ENCODE measurements at places on chromosomes 4 and X. TPM values are rescaled to one million over a fixed set of nuclear protein-coding genes. Genes with fewer than 3 reads are reported as not detected.

Gene FAM47E
- 3.9 TPM for total RNA-seq

Gene F8A1
- 6.4 TPM for total RNA-seq

Gene ALG13
- total RNA-seq: 47.8 TPM

Gene TACC3
- total RNA-seq: 22.3 TPM

Gene GAK
- 73.0 TPM for total RNA-seq

Gene LRCH2
- total RNA-seq: 6.2 TPM

Gene MAGED4B
- 13.2 TPM for total RNA-seq

Gene TRPC5OS
- total RNA-seq: 0.33 TPM

Gene CSAG1
- total RNA-seq: 2.9 TPM

GRCh38 chr4:1366371-1367229 lies 19.6 kb downstream of the UVSSA start:
- no peak for DNase-seq

- DNase-seq: no peak
These were observed 153.4 kb upstream of the ANK2 start for GRCh38 chr4:112895811-112896608.

- no peak for DNase-seq
These were observed 405.5 kb upstream of the ACTRT1 start for GRCh38 chrX:128457674-128458073.

- no peak for DNase-seq
These were observed 578.8 kb downstream of the FSTL5 start for GRCh38 chr4:161585011-161585410.

DNA sequence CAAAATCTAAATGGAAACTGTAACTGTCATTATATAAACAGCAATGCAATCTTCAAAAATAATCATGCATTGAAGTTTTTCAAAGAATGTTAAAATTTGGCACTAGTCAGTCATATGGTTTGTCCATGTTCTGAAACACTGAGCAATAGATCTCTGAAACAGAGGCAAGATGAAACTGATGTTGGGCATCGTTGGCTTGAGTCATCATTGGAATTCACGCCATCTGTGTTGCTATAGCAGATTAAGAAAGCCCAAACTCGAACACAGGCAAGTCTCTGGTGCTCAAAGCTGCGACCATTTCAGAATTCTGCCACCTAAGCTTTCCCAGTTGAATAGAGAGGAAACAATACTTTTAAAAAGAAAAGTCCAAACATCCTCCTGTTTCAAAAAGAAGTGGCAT lies 114.1 kb upstream of the PPARGC1A start:
- DNase-seq: no peak

DNA sequence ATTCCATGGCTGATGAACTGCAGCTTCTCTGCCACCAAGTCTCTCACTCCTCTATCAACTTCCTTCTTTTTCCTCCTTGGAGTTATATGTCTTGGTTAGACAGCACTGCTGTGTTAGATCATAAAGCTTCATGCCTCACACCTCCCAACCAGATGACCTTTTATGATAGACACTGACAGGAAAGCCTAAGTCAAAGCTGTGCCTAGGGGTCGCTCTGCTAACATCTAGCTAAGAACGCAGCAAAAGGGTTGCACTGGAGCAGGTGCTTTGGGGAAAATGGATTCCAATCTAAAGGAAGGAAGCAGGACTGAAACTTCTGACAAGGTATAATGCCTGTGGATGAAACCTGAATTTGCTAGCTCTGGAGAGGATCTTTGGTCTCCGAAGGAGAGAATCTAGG lies 509.7 kb downstream of the SMARCA1 start:
- DNase-seq: no peak

DNA sequence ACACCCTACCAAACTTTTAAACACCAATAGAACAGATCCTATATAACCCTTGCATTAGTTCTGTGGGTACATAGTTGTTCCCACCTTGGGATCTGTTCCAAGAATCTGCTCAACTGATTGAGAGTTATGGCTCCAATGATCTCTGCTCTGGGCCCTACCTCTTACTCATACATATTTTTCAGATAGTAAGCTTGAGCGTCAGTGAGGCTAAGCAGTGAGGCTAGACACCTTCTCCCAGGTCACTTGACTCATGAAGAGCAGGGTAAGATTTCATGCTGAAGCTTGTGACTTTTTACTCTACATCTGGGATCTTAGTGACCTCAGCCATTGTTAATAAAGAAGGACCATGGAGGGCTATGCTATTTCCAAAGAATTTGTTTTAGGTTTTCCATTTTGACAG lies 23.1 kb upstream of the TNIP3 start:
- DNase-seq: no peak

- DNase-seq: peak; percentile 84
These were observed 20.4 kb downstream of the SLC25A53 start for GRCh38 chrX:104136241-104137019.

DNA sequence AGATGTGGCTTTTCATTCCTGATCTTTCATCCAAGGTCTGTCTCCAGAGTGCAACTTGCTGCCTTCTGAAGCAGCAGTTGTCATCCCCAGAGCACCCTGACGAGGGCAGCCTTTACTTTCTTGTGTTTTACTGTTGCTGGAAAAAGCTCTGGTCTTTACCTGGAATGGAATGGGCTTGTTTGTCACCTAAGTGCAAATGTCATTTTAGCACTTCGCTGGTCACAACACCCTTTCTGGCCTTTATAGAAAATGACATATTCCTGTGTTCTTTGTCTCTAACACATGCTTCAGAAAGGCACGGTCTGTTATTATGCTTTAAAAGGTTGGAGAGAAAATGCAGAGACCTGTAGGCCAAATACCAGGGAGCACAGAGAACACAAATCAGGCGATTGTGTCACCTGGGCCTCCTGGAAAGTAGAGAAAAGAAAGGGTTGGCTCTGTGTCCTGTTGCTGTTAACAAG lies 332.7 kb upstream of the IGFBP7 start:
- DNase-seq: no peak

- DNase-seq: peak; percentile 46
These were observed 64.0 kb downstream of the HHIP start for GRCh38 chr4:144709793-144710525.

- DNase-seq: no peak
These were observed 3.2 kb upstream of the FGF2 start for GRCh38 chr4:122823476-122823875.

DNA sequence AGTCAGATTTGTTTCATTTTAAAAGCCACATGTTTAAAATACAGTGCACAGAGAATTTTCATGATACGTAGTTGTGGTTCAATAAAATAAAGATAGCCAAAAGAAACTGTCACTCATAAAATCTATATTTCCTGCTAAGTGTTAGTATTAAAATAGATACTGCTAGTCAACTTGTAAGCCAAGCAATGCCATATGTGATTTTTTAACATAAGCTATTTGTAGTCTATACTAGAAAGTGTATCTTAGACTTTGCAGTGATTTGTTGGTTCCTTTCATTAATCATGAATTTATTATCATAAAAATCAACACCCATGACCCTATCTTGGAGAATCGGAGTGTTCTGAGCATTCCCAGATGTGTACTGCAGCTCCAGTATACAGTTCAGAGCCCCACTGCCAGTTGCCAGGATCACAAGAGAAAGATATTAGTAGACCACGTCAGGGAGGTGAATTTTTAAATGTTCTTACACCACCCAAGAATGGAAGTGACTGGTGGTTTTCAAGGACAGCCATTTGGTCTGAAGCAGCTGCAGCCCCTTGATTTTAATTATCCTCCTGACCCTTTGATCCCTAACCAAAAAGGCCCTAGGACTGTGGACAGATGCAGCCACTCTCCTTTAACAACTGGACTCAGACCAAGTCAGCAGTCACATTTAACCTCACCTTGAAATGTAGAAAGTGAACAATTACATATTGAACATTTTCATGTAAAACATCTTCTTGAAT lies 163.1 kb downstream of the PALLD start:
- no peak for DNase-seq

DNA sequence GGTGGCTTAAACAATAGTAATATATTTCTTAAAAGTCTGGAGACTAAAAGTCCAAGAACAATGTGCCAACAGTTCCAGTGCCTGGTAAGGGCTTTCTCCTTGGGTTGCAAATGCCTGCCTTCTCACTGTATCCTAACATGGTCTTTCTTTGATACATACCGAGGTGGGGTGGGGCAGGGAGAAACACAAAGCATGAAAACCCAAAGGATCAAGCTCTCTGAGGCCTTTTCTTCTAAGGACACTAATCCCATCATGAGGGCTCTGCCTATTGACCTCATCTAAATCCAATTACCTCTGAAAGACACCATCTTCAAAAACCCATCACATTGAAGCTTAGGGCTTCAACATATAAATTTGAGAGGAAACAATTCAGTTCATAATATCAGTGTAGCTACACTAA lies 311.3 kb downstream of the GRID2 start:
- DNase-seq: no peak

- DNase-seq: no peak
These were observed 20.1 kb downstream of the TMEM255A start for GRCh38 chrX:120291211-120291610.

DNA sequence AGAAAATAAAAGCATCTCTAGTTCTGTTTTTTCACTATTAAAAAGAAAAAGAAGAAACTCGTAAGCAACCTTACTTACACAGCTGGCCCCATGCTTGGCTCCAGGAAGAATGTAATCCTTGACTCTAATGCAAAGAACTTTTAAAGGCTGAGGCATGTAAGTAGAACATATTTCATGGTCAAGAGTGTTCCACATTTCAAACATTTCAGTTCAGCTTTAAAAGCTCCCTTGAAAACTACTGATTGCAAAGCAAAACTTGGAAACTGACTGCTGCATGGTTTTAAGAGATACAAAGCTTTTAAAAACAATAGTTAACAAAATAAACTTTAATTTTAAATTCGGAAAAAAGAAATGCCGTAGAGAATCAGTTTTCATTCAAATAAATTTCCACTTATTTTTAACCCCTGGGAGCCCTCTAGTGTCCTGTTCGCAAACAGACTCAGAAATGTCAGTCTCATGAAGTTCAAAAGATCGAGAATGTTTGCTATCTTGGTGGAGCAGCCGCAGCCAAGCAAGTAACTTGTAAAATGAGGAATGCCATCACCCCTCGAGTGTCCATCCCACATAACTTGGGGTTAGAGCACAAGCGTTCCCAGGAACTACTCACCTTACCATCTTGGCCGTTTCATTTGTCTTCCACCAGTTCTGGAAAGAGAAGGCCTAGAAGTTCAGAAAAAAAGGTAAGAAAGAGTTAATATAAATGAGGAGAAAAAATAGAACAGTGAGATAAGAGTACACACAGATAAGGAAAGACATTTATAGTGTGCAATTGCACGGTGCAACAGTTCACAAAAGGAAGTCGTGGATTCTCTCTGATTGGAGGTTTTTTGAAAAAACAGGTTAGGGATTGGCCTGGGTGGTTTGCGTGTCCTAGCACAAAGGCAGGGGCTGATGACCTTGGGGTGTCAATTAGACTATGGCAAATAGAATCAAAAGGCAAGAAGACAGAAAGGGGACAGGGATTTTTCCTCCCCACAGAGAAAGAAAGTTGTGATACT lies at the start of gene GASK1B:
Gene GASK1B (minus strand): TSS at position 765 of the 998 bp plus-strand sequence. CDS start 1,650 bp downstream, outside the sequence.
- DNase-seq: peak; percentile 26

- DNase-seq: no peak
These were observed 263.5 kb upstream of the DKK2 start for GRCh38 chr4:107299646-107300045.

GRCh38 chr4:105453550-105454205 lies 20.2 kb downstream of the PPA2 start:
- DNase-seq: no peak

DNA sequence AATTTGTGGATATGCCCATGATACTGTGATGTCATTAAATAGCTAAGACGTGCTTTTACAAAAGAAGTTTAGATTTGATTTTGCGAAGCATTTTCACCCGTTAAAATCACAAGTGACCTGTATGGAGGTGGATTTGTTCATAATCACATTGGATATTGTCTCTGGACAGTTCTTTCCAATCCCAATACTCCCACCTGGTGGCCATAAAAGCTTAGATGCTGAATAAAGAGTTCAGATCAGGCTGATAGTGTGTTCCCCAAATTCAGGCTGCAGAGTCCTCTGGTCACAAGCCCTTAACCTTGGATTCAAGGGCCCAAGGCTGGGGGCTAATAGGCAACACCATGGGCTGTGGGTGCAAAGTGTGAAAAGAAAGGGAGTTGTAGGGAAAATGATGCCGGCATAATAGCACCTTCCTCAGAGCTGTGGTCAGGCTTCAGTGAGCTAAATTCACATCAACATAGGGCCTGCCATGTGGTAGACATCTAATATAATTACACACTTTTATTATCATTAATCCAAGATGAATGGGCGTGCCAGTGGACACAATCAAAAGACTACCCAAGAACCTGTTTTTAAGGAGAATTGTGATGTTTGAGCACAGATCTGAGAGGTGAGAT lies 28.1 kb downstream of the SMIM43 start:
- peak; percentile 48 for DNase-seq

- no peak for DNase-seq
These were observed 78.0 kb downstream of the PHOX2B start for GRCh38 chr4:41670530-41670929.

GRCh38 chr4:101973361-101973760 lies 182.8 kb downstream of the BANK1 start:
- no peak for DNase-seq

DNA sequence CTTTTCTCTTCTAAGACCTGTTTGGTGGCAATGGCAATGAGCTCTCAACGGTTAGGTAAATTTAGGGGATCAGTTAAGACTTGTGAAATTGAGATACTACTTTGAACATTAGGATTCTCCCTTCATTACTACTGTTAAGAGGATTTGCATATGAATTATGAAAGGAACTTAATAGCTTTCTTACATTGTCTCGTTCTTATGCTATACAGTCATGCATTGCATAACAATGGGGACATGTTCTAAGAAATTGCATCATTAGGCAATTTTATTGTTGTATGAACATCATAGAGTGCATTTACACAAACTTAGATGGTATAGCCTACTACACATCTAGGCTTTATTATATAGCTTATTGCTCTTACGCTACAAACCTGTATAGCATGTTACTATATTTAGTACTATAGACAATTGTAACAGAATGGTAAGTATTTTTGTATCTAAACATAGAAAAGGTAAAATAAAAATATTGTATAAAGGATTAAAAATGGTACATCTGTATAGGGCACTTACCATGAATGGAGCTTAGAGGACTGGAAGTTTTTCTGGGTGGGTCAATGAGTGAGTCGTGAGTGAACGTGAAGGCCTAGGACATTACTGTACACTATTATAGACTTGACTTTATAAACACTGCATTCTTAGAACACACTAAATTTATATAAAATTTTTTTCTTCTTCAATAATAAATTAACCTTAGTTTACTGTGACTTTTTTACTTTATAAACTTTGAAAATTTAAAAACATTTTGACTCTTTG lies 62.5 kb downstream of the PAQR3 start:
- DNase-seq: no peak

- no peak for DNase-seq
These were observed 5.1 kb downstream of the NUDT9 start for GRCh38 chr4:87427518-87427868.

DNA sequence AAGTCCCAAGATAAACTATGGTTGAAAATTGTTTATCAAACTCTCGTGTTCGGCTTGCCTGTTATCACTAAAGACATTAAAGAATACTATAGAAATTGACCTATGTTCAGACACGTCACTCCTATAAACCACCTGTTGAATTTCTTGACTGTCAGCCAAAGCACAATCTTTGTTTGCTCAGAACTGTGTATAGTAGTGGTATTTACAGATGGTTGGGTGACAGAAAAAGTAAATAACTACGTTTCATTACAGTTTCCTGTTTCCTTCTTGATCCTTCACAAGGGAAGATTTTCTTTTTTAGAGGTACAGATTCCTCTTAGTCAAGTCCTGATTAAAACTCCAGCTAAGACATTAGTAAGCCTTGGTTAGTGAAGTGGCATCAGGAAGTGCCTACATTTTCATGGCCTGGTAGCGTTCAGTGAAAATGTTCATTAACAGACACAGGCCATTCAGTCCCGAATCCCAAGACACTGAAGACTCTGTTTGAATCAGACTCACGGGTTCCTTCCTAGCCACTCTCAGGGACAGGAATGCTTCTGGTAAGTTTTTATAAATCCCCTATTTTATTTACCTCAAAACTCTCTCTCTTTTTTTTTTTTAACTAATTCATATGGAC lies at the start of gene SMIM31:
Gene SMIM31 (plus strand): TSS at position 259 of the 616 bp plus-strand sequence. CDS start 16,313 bp downstream, outside the sequence.
- peak; percentile 19 for DNase-seq

All from H4 (cell line).